ENCODE measurements at places on chromosomes 12 and 14.

DNA sequence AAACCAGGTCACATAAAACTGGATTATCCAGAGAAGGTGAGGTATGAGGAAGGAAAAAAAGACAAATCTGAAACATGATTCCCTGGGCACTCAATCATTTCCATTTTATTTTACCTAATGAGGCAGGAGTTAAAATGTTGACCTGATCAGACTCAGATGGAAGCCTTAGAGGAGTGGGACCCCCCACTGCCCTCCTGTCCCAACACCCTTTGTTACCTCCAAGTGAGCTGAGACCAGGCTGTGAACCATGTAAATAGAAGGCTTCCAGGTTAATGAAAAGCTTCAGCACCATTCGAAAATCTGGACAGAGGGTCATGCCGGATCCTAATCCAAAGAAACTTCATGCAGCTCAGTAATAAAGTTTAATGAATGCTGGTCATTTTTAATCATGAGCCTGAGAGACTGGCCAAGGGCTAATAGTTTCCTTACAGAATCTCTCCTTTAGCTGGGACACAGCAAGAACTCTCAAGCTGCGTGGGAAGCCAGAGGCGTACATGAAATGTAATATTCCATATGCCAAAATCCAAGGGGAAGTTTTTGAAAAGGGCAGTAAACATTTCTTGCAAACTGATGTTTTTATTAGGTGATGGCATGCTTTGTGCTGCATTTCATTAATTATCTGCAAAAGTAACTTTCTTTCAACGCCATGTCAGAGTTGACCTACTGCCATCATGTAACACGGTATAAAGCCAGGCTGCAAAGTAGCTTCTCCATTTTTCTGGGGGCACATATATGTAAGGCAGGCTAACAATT lies 183.0 kb downstream of the PAX9 start:
- no peak for DNase-seq

DNA sequence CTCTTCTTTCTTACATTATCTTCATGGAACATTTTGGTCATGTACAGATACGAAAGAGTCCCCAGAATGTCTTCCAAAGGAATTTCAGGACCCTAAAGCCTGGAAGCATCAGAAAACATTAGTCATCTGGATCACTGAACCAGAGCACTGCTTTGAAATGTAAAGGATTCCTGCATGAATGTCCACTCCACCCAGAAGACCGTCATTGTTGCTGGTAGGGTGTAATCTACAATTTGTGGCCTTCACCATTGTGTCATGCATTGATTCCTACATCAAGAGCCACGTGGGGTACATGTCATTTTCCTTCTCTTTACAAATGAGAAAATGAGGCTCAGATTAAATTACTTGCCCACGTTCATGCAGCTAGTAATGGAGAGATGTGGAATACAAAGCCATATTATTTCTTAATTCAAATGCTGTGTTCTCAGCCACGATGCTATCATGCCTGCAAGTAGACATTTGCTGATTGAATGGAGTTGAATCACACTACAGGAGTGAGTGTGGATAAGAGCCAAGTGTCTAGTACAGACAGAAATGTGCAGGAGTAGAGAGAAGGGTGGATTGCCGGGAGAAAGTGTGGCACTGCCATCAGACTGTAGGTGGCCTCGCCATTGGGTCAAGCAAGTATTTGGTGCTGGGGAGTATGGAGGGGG lies 231.2 kb downstream of the C12orf75 start:
- no peak for DNase-seq

- peak; percentile 13 for DNase-seq
These were observed 255.7 kb downstream of the ADGRD1 start for GRCh38 chr12:131209082-131210070.

GRCh38 chr14:100674428-100674827 lies 52.3 kb upstream of the DLK1 start:
- DNase-seq = no peak

GRCh38 chr12:12265035-12265434 lies 1.8 kb downstream of the LRP6 start:
- DNase-seq = no peak

GRCh38 chr12:80988986-80989385 lies 51.3 kb upstream of the LIN7A start:
- no peak for DNase-seq

DNA sequence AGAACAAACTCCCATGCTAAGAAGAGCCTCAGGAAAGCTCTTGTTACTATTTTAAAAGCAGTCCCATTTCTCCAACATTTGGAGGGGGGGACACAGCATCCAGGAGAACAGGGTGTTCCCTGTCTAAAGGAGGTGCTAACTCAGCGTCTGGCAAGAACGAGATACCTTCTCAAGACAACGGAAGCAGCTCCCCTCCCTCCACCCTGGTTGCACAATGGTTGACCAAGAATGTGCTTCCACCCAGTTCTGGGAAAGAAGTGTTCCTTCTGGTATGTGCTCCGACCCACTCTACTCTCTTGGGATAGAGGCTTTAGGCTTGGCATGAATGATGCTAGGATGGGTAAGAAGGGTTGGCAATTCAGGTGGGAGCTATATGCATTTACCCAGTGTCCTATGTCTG lies 1.5 kb upstream of the KRT6A start:
- peak; percentile 18 for DNase-seq

- DNase-seq = no peak
These were observed 85.0 kb downstream of the MNAT1 start for GRCh38 chr14:60819575-60819974.

DNA sequence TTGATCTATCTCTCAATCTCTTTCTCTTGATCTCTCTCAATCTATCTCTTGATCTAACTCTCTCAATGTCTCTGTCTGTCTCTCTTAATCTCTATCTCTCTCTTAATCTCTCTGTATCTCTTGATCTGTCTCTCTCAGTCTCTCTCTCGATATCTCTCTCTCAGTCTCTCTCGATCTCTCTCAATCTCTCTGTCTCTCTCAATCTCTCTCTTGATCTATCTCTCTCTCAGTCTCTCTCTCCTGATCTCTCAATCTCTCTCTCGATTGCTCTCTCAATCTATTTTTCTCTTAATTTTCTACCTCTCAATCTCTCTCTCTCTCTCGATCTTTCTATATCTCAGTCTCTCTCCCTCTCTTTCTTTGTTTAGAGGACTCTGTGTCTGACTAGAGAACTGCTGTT lies 126.7 kb downstream of the BCL11B start:
- no peak for DNase-seq

- DNase-seq = peak; percentile 11
These were observed 479 bp downstream of the GPR135 start for GRCh38 chr14:59464486-59465315.
